Effector memory CD8-positive, alpha-beta T cell (primary cell): ENCODE measurements at places on chromosomes 4 and X.

DNA sequence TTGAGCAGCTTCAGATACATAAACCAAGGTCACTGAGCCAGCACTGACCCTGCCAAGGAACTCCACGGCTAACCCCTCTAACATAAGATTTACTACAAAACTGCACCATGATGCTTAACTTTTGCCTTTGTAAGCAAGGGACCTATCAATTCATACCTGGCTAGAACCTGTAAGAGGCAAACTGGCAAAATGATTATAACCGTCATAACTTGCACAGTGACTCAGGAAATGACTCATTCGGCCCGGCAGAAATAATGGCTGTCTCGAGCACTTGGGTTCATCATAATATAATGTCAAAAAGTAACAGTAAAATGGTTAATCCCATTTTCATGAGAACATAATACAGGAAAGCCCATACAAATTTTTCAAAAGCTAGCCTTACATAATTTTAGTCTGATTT lies 17.2 kb downstream of the RASGEF1B start:
- no peak for DNase-seq

DNA sequence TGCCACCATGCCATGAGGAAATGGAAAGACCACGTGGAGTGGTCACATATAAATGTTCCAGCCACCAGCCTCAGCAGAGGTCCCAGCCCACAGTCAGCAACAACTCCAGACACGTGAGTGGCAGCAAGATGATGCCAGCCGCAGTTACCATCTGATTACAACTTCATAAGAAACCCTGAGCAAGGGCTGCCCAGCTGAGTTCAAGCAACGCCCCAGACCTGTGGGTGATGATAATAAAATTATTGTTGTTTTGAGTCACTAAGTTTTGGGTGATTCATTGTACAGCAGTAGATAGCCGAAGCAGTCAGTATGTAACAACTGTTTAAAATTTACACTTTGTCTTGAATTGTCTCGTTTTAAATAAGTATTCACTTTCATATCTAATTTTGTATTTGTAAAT lies 5.8 kb upstream of the CCNG2 start:
- no peak for DNase-seq

GRCh38 chr4:78592088-78592783 lies 40.7 kb downstream of the ANXA3 start:
- no peak for DNase-seq

DNA sequence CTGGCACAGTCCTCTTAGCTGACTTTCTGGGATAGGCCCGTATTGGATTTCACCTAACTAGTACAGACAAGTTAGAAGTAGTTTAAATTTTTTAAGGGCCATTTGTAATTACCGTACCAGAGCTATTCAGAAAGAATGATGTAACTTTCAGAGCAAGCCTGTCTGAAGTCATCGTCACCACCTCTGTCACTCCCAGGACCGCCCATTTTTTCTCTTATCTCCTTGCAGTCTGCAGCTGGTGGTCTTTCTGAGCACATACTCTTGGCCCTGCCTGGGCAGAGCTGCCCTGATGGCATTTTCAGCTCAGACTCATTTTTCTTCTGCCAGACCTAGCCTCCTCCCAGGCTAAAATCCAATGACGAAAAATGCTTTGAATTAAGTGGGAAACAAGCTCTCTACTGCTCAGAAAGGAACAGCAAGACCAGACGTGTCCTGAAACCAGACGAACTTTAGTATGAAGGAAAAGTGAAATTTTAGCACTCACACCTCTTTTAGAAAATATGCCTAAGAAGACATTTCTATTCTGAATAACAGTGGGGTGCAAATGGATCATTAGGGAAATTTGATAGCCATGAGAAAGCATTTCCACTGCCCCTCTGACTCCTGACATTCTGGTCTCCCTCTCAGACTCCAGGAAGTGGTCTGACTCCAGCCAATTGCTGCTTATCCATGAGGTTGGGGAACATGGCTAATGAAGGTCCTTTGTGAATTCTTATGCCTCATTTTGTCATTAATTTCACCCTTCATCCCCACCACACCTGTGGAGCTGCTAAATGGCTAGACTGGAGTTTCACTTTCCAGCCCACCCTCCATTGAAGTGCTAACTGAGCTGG lies 162.4 kb upstream of the GYPA start:
- no peak for DNase-seq
